G401 (cell line): ENCODE measurements at places on chromosomes 5 and 9. TPM values are rescaled to one million over a fixed set of nuclear protein-coding genes. Genes with fewer than 3 reads are reported as not detected.

DNA sequence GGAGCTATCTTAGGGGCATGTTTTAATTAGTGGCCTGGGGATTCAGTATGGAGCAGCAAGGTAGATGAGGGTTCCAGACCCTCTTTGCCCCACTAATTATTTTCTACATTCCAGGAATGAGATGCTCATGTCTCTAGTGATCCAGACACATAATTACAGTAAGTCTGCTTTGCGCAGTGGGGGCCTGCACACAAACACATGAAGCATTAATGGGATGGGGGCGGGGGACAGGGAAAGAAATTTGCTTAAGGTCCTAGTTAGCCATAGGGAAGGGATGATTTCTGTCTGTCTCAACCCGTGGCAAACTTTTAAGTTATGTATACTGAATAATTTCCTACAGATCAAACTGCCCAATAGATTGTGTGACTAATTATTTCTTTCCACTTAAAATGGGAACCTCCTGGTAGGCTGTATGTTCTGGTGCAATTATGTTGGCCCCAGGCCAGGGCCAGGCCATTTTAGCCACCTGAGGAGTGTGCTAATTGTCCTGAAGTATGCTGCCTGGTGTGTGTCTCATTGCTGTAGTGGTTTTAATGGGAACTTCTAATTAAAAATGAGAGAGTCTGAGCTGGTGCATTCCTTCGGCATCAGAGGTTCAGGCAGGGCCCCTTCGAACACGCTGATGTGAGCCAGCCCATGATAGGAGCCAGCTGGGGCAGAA is 134.4 kb downstream of the PTTG1 start:
- no peak for DNase-seq

DNA sequence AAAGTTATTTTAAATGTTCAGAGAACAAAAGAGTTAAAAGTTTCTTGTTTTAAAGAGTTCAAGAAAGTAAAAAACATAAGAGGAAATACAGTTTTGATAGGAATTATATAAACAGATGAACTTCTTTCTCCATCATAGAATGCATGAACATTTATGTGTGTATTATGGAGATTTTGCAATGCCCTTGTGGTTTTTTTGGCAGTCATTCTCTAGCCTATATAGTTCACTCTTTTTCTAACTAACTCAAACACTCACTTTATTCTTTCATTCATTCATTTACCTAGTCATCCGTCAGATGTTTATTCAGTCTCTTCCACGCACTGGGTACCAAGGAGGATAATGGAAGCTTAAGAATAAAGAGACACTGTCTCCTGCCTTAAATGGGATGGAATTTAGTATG is 195.9 kb upstream of the VLDLR start:
- no peak for DNase-seq

DNA sequence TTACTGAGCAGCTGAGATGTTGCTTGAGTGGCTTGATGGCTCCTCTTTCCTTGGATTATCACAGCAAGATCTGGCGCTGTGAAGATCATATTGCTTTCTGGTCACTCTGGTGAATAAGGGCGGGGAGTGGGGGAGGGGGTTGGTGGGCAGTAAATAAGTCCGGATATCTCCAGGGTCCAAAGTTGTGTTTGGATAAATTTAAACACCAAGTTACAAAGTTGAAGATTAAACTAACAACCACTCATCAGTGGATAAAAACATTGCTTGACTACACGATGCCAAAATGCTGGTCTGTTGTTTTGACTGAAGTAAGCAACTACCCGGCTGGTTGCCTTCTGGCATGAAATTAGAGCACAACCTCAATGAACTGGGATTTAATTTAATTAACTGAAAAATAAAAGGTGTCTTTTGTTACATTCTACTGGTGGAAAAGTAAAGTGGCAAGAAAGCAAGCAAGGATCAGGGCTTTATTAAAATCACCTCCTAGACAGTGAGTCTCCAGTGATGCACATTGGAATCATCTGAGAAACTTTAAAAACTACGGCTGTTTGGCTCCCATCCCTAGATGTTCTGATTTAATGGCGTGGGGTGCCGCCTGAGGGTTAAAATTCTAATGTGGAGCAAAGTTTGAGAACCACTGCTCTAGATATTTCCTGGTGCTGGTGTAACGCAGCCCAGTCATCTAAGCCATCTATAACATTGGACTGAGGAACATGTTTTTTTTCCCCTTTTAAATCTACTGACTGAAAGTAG is 86.7 kb upstream of the AGXT2 start:
- no peak for DNase-seq

GRCh38 chr5:6745706-6746222 is 32.5 kb downstream of the TENT4A start:
- DNase-seq: peak; percentile 77

- no peak for DNase-seq
Measured at GRCh38 chr5:56466136-56466816, 233.1 kb upstream of the ANKRD55 start.

- DNase-seq: no peak
Measured at GRCh38 chr5:77637170-77637997, 1.1 kb downstream of the OTP start.

- DNase-seq: peak; percentile 67
Measured at GRCh38 chr9:133184971-133185370, 21.3 kb upstream of the GBGT1 start.

DNA sequence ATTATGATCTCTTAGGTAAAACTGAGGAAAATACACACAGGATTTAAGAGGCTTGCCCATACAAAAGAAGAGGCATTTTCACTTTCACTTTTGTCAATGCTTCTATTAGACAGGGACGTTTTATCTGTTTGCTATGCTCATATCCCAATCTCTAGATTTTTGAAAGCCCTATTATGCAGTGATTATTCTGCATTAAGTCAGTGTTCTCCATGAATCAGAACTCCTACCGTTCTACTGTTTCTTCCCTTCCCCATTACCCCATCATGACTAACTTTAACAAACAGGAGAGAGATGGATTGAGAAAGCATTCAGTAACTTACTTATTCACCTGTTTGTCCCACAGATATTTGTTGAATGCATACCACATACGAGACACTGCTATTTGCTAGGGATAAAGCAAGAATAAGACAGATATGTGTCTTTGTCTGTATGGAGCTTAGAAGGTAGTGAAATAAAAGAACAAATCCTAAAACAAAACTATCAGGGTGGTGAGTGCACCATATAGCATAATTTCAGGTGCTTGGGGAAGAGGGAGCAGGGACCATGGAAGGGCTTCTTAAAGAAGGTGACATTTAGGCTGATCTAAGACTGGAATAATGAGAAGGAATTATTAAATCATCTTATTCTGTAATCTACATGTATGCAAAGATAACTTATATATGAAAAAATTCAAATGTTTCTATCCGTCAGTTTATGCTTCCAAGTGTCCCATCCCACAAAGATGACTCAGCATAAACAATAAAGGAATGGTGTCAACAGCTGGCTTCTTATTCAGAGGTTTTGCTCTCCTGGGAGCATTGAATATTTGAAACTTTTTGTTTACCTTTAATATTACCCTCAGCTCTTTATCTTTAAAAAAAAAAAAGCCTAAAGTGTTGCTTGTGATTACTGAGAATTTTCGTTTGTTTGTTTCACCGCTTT is 328.1 kb downstream of the HINT1 start:
- no peak for DNase-seq

DNA sequence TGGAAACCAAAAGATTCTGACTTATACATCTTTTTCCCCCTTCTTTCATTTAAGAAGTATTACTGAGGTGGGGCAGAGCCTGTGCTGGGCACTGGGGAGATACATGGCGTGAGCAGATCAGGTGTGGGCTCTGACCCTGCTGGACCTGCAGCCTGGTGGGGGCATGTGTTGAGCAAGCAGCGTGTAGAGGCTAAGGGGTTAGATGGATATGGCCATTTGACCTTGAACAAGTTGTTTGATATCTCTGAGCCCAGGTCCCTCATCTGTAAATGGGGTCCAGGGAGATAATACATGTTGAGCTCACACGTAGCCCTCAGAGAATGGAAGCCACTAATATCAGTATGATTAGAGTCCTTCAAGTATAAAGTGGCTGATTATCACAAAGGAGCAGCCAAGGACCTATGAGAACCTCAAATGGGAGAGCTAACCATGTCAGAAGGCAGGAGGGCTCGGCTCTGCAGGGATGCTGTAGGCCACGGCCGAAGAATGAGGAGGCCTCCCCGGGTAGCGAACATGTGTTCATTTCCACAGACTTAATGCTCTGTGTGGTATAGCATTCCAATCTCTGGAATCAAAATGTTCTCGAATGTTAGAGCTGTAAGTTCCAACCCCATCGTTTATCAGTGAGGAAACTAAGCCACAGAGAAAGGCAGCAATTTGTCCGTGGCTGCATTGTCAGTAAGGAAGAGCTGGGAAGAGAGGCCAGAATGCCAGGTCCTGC is 15.4 kb upstream of the ANGPTL2 start:
- no peak for DNase-seq

DNA sequence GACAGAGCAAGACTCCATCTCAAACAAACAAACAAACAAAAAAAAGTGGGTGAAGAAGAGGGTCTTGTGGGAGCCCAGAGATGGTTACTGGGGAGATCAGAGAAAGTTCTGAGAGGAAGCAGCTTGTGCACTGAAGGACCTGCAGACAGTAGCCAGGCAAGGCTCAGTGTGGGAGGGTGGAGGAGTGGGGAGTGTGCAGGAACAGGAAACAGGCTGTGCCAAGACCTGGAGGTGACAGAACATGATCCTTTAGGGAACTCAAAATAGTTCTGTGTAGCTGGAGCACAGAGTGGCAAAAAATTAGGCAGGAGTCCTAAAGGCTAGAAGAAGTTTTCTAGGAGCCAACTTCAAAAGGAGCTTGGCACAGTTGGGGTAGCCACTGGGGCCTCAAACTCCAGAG is 19.2 kb upstream of the NANS start:
- no peak for DNase-seq

DNA sequence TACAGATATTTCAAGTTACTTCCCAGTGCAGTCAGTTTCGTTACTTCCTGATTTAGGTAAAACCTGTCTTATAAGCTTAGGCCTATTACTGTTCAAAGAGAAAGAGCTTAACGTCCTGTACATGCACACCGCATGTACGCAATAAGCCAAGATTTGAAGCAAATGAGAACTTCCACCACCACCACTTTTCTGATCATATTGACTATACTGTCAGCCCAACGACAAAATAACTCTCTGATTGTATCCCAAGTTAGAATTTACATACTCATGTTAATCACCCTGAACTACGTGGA is 5.1 kb downstream of the NFIB start:
- DNase-seq: no peak

GRCh38 chr9:13847270-13847669 is 466.7 kb downstream of the NFIB start:
- no peak for DNase-seq

GRCh38 chr9:130018265-130018664 is 24.7 kb downstream of the FNBP1 start:
- no peak for DNase-seq

DNA sequence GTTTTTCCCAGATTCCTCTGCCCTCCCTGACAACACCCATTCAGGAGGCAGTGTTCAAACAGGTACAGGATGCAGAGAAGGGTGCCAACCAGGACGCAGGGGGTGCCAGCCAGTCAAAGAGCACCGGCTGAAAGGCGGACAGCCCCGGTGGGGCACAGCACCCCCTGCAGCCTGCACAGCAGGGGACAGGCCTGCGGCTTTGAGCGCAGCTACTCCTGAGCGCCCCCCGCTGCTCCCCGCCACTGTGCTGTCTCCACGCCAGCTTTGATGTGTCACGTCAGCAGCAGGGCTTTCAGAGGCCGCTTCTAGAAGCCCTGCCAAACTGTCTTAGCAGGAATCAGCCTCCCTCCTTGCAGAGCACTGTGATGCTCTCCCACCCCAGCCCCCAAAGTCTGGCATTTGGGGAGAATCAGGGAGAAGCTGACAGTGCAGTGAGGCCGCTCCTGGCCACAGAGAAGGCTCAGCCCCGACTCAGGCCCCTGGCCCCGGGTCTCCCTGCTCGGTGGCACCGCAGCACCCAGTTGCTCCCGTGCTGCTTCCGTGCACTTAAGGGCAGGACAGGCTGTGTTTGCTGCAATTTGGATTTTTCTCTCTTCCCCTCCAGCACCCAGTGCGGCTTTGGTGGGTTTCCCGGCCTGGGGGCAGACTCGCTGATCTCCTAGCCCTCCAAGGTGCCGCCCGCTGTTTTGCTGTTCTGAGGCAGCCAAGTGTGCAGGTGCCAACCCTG is 20.3 kb downstream of the AK8 start:
- DNase-seq: peak; percentile 49

- DNase-seq: no peak
Measured at GRCh38 chr9:91746357-91746756, 203.7 kb downstream of the ROR2 start.

DNA sequence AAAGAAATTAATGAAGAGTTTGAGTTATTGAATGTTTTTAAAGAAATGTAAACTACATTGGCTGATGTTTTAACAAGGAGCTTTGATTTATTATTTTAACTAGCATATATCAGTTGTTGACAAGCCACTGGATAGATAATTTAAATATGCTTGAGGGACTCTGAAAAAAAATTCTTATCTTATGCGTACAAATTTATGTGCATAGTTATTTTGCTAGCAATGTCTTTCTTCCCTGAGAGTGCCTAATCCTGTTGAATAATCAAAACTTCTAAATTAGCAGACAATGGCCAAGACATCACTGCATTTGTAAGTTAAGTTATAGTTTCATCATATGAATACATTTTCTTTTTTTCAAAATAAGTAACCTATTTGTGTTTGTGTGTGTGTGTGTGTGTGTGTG is 342.3 kb downstream of the MED10 start:
- no peak for DNase-seq

GRCh38 chr9:130482463-130482862 is 37.7 kb downstream of the ASS1 start:
- DNase-seq: no peak

DNA sequence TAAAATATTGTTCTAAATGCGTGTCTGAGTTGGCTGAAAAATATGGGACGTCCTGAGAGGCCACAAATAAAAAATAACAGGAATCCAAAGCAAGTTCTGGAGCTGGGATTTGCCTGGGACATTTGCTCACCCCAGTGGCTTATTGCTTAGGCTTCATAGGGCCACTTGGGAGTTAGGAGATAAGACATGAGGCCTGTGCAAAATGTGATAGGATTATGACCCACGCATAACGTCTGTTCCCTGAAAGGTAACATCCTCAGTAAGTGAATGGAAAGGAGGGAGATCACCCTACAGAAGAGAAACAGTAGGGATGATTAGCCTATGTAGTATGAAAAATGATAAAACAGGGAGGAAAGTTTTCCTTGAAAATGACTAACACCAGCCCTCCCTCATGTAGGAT is 269.4 kb downstream of the EPB41L4A start:
- DNase-seq: no peak

The FAM219A gene
- total RNA-seq: 5.2 TPM in 2 replicates

The OR1J2 gene
- not detected in 2 replicates for total RNA-seq

The SH3TC2 gene
- total RNA-seq: not detected in 2 replicates

The CEL gene
- total RNA-seq: 0.31 and 0.92 TPM in 2 replicates

The CCL21 gene
- not detected in 2 replicates for total RNA-seq
